ENCODE measurements at places on chromosomes 3 and 15.

DNA sequence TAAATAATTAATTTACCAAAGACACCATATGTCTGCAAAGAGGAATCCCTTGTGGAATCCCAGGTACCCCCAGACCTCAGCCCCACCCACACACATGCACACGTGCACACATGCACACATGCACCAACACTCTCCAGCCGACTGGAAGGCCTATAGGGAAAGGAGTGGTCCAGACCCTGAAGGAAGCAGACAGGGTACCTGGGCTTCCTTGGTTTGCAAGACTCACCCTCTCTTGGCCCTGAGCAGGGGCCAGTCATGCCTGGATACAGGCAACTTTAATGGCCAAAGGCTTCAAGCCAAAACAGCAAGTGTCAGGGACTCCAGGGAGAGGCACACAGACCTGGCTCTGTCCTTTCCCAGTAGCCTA, 8.9 kb upstream of the HAPLN3 start:
- no peak for DNase-seq

DNA sequence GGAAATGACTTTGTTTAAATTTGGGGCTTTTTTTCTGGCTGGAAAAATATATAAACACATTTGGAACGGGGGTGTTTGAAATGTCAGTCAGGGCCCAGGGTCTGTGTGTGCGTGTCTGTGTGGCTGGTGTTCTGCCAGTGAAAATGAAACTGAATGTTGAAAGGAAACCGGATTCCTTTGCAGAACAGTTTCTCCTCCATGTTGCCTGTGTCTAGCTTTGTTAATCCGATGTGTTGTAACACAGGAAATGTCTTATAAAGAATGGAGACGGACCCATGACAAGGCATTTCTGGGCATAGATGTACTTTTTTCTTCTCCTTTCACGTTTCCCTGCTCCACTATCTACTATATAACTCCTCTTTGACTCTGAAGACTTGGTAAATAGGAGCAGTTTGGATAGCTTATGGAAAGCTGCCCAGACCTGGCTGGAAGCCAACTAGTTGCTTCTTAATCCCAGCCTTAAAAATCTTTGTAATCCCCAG, 2.8 kb downstream of the SQOR start:
- no peak for DNase-seq

- no peak for DNase-seq
Observed at GRCh38 chr3:58341376-58341775, 8.7 kb downstream of the PXK start.

- no peak for DNase-seq
Observed at GRCh38 chr3:46858456-46858855, 4.8 kb downstream of the MYL3 start.

GRCh38 chr15:68097029-68097428, 42.9 kb downstream of the PIAS1 start:
- DNase-seq: no peak

Data from activated naive CD4-positive, alpha-beta T cell (primary cell).